Activated CD4-positive, alpha-beta T cell treated with anti-CD3 and anti-CD28 coated beads, Interleukin-2, amount 50 U/mL, for 4 hours (primary cell): ENCODE measurements at places on chromosomes 5 and 9.
A peak's percentile ranks its signal among the peaks of the same experiment; 100 is the strongest.

DNA sequence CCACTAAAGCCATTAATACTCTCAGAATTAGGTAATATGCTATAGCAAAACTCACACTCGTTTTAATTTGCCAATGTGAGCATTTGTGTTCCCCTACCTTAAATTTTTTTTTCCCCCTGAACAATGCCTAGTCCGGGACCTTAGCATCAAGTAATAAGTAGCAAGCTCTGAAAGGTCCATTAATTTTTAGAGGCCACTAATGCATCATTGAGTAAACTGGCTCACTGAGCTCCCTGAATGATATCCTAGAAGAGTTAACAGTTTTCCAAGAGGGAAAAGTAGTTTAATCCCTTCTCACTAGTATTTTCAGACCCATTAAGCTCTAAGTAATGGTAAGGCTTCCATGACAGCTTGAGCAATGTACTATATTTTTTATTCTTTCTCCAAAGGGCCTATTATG is 242.2 kb downstream of the MAT2B start:
- DNase-seq = no peak

DNA sequence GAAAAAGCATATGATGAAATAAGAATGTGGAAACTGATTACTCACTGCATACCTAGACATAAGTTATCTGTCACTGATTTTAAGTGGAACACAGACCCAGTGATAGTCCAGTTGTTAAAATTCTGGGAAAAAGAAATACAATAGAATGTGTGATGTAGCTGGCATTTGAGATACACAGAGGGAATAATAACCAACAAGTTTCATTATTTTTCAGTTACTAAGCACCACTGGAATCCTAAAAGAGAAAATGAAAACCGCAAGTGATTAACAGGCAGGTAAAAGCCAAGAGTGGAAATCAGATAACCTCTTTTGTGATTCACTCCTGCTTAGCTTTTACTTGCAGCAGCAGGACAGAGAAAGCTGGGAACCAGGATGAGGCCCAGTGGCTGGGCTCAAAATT is 994.0 kb upstream of the SEMA6A start:
- DNase-seq = no peak

DNA sequence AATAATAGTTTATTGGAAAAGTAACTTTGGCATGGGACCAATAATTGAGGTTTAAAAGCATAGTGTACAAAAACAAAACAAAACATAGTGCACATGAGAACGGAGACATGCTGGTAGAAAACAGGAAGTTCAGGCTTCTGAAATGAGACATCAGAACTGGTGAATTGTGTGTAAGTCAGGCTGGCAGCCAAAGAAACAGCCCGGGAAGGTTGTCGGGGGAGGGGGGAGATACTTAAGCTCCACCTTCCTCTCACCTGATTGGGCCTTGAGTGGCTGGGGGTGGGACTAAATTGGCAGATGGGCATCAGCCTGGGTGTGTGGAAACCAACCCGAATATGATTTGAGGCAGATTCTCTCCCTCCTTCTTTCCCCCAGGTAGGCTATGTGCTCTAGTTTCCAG is 256.3 kb downstream of the SMARCA2 start:
- no peak for DNase-seq

DNA sequence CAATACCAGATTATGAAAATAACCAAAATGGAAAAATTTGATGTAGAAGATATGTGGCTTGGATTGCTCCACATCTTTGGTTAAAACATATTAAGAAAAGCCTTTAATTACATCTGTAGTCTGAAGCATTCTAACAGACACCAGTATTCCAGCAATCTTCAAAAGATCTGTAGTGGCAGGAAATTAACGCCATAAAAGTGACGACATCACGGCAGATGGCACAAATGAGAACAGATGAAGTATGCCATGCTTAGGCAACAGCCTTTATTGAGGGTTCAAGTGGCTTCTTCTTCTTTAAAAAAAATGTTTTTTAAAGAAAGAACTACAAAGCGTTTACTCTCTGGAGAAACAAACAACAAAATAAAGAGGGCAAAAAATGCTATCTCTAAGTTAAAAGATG is 164.2 kb downstream of the MEF2C start:
- no peak for DNase-seq

- DNase-seq = no peak
Observed at GRCh38 chr9:2727966-2728613, 10.8 kb downstream of the KCNV2 start.

GRCh38 chr5:142900927-142901326 is 130.8 kb downstream of the ARHGAP26 start:
- DNase-seq = no peak

GRCh38 chr9:133073086-133074014 is 11.6 kb downstream of the CEL start:
- no peak for DNase-seq

DNA sequence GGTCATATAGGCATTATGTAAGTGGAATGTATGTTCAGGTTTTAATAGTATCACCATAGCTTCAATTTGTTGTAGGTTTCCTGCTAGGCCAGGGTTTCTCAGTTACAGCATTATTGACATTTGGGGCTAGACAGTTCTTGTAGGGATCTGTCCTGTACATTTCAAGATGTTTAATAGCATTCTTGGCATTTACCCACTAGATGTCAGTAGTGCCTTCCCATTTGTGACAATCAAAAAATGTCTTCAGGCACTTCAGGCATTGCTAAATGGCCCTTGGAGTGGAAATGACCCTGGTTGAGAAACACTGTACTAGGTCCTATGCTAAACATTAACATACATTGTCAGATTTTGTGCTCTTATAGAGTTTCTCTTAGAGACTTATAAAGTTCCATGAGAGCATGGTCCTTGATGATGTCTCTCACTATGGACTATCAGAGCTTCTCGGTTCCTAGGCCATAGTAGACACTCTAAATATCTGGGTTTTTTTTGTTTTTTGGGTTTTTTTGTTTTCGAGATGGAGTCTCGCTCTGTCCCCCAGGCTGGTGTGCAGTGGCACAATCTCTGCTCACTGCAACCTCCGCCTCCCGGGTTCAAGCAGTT is 1.4 kb downstream of the KIF20A start:
- DNase-seq = no peak

DNA sequence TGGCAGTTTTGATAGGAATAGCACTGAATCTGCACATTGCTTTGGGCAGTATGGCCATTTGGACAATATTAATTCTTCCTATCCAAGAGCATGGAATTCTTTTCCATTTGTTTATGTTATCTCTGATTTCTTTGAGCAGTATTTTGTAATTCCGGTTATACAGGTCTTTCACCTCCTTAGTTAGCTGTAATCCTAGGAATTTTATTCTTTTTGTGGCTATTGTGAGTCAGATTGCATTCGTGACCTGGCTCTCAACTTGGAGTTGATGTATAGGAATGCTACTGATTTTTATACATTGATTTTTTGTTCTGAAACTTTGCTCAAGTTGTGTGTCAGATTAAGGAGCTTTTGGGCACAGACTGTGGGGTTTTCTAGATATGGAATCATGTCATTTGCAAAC is 24.0 kb downstream of the TMEM161B start:
- DNase-seq = no peak

DNA sequence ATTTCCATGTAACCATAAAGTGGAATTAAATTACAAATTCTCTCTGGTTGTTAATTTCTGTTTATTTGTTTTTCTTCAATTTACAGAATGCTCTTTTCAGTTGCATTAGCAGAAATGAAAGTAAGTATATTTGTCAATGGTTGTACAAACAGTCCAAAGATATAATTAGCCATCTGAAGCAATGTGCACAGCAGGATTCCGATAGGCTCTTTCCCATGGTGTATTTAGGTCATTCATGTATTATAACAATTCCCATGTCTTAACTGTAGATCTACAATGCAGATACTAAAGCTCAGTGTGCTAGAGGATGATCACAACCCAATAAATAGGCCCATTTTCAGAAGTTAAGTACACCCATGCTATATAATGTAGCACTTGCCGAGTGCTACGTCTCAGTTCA is 43.8 kb downstream of the RECK start:
- no peak for DNase-seq

DNA sequence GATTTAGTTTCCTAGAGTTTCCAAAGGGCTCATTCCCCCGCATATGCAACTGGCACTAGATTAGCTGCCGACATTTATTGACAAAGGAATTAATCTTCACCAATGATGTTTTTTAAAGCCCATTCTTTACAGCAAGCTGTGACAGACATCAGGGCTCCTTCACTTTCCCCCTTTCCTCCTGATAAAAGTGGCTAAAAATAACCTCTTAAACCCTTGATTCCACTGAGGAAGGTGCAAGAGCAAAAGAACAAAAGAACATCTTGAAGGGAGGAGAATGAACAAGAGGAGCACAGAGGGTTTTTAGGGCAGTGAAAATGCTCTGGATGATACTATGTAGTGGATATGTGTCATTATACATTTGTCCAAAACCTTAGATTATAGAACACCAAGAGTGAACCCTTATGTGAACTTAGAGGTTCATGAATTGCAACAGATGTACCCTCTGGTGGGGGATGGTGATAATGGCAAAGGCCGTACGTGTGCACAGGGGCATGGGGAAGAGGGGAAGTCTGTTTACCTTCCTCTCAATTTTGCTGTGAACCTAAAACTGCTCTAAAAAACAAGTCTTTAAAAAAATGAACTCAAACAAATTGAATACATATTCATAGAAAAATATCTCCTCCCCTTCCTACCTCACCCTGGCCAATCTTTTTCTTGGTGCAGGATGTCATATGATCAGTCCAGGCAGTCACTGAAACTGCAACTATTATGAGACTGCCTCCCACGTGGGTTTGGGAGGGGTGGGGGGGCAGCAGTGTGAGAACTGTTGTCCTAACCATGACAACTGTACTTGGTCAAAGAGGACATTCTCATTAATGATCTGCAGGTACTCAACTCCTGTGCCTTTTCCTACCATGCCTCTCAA is 83.0 kb downstream of the MARCHF3 start:
- no peak for DNase-seq

- peak; percentile 55 for DNase-seq
Observed at GRCh38 chr5:179836225-179837019, 15.7 kb downstream of the SQSTM1 start.

- DNase-seq = no peak
Observed at GRCh38 chr9:128054087-128054486, 13.0 kb downstream of the NAIF1 start.

DNA sequence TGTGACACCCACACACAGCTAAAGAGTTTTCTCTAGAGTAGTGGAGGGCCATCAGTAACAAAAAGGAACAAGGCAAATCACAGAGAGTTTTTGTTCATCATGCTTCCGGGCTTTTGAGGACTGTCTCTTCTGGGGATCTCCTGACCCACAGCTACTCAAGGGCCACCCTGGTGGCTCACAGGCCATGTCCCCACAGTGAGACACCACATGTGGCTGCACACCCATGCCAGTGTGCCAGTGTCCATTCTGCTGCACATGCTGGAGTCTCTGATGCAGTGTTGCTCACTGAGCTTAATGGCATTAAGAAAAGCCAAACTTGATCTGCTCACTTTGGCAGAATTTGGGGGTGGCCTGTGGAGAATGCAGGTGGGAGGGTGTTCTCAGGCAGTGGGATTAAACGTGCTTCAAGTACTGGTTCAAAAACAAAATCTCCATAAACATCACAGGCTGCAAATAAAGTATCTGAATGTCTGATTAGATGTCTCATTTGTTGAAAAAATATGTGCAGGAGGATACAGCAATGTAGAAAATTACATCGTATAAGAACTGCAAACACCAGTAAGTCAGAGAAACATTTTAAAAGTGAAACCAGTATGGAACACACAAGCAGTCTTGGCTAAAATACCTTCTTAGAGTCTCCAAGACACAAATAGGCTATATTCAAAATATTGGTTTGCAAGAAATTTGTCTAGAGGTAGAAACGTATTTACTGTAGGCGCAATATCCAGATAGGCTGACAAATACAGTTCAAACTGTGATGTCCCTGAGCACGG is 11.0 kb downstream of the FREM1 start:
- DNase-seq = no peak

- DNase-seq = no peak
Observed at GRCh38 chr9:110602281-110602680, 22.7 kb upstream of the SVEP1 start.

DNA sequence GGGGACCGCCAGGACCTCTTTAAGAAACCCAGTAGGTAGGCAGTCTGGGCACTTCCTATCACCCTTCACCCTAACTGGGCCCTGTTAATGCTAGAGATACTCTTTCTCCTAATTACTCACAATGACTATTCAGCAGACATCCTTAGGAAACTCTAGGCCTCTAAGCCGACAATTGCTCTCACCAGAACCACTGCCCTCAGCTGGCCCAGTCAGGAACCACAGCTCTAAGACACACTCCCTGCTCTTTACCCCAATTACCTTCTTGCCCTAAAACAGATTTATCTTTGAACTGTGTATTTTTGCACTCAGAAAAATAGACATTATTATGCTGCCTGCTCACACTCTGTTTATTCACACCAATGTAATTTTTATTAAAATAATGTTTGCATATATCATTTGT is 432.6 kb upstream of the SLC30A5 start:
- DNase-seq = no peak

DNA sequence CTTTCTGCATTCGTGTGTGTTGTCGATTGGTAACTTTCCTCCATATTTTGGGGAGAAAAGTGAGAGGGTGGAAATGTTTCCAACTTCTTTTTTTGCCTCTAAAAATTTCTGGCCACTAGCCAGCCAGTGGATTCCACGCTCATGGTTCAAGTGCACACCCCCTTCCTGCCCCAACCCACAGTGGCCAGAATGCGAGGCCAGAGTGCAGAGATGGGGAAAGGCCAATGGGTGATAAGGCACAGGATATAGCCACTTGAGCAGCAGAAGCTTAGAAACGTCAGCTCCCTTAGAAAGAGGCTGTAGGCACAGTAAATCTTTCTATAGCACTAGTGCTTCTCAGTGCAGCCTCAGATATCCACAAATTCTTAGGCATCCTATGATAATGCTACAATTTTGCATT is 75.8 kb upstream of the ADRB2 start:
- no peak for DNase-seq

DNA sequence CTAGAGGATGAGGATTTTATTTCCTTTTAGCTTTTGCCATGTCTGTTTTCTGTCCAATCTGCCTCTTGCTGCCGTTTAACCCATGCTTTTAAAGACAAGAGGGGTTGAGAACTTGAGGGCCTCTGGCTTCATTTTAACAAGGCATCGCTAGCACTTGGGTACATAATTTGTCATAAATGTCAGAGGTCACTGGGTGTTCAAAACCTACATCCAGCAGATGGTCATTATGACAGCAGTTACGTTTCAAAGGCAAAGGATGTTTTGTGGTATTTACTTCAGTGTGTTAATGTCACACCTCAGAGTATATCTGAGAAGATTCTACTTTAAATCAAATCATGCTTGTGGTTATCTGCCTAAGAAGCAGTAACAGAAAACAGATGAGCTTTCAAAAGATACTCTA is 918.3 kb downstream of the NR2F1-AS1 start:
- DNase-seq = no peak

DNA sequence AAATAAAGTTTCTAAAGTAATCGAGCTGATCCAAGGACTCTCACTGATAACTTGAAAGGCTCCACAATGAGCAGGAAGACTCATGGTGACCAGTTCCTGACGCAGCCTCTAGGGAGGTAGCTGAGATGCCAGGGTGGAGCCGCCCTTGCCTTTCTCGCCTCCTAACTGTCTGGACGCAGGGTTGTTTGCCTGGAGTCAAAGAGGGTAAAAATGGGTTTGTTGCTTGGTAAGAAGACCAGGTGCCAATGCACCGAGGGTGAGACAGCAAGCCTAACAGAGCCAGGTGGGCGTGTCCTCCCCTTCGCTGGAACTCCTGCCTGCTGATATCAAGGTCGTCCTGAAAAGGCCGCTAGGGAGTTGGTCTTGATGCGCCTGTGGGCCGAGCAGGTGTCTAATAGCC is 48.6 kb upstream of the FCN1 start:
- no peak for DNase-seq

GRCh38 chr9:134955156-134955555 is 37.4 kb upstream of the FCN1 start:
- no peak for DNase-seq
